CD4-positive, alpha-beta T cell treated with Interleukin-10 for 1 hour (primary cell): ENCODE measurements at places on chromosomes 5 and 9.

GRCh38 chr5:79544131-79544530 is 30.2 kb upstream of the HOMER1 start:
- DNase-seq: no peak

DNA sequence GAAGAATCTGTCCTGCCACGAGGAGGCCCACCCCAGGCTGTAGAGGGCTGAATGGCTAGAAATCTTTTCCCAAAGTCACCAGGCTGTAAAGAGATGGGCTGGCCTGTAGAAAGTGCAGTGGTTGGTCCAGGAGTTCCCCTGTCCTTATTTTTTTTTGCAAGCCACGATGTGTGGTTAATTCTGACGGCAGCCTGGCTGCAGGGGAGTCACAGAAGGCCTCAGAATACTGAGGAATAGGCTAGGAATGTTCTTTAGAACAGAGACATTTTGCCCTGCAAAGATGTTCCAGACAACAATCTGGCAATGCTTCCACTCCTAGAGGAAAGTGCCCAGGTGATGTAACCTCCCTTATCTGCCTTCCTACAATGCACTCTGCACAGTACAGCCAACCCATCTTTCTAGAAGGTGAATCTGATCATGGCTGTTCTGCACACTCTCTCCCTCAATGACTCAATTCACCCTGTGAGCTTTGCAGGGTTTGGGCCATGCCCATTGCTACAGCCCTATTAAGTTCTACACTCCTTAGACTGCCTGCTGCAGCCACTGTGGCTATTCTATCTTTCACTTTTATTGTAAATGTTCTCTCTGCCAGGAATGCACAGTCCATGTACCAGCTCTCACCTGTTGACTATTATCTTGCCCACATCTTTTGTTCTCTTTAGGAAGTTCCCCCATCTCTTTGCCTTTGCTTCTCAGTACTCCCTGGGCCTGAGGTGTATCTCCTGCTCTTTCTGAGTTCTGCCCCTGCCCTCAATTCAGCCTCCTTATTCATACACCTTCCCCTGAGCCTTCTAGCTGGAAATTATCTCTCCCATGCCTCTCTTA is 377.8 kb upstream of the CLINT1 start:
- DNase-seq: no peak

- DNase-seq: no peak
Observed at GRCh38 chr5:86617309-86617755, 409 bp upstream of the COX7C start.

- DNase-seq: no peak
Observed at GRCh38 chr5:102902647-102903046, 147.5 kb downstream of the PAM start.

GRCh38 chr5:63648376-63648775 is 313.9 kb downstream of the HTR1A start:
- no peak for DNase-seq

- DNase-seq: no peak
Observed at GRCh38 chr9:107443786-107444185, 45.8 kb downstream of the KLF4 start.

GRCh38 chr5:95217881-95218280 is 67.0 kb downstream of the MCTP1 start:
- no peak for DNase-seq

- DNase-seq: no peak
Observed at GRCh38 chr9:130528674-130529073, 50.7 kb upstream of the FUBP3 start.
